ENCODE measurements at places on chromosomes 7 and 10.

DNA sequence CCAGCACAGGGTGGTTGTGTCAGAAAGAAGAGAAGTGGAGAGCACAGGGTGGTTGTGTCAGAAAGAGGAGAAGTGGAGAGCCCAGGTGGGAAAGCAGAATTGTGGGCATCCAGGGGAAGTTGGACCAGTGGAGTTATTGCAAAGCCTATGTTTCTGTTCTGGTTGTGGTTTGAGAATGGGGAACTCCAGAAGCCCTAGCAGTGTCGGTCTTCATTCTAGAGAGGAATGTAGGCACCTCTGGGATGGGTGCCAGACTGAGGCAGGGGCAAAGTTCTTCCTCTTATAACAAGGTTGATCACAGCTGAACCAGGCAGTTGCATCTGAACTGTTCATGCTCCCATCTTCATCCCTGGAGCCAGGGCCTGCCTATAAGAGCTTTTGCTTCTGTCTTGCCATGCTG, 954 bp downstream of the FSCN3 start:
- DNase-seq, result no peak

GRCh38 chr10:132106431-132106830, 40.7 kb downstream of the JAKMIP3 start:
- no peak for DNase-seq

GRCh38 chr10:101444058-101444898, 90.3 kb downstream of the BTRC start:
- DNase-seq, result no peak

- DNase-seq, result no peak
These were observed 3.5 kb downstream of the ANKRD1 start for GRCh38 chr10:90917238-90917967.

DNA sequence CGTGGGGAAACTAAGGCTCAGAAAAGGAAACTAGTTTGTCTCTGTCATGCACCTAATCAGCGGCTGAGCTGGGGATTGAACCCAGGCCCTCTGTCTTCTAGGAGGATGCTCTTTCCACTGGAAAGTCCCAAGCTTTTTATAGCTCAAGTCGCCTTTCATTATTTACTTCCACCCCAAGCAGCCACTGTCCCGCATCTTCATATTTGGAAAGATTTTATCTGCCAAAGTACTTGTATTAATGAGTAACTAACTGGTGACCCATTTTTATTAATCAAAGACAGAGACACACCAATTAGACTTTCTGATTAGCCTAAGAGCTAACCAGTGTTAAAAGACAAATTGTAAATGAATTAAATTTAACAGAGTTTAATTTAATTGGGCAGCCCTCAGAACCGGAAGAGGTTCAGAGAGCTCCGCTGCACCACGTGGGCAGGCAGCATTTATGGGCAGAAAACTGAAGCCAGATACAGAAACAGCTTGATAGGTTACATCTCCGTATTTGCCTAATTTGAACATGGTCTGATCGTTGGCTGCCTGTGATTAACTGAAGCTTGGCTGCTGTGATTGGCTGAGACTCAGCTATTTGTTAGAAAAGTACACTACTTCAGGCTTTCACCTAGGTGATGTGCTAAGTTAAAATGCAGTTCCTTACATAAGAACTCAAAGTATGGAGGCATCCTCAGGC, 78.5 kb upstream of the PDCD4 start:
- no peak for DNase-seq

- no peak for DNase-seq
These were observed 22.3 kb downstream of the MRPS33 start for GRCh38 chr7:140992422-140992821.

- no peak for DNase-seq
These were observed 12.0 kb upstream of the AGR2 start for GRCh38 chr7:16816824-16817223.

GRCh38 chr10:57333880-57334279, 933.8 kb downstream of the IPMK start:
- DNase-seq, result no peak

DNA sequence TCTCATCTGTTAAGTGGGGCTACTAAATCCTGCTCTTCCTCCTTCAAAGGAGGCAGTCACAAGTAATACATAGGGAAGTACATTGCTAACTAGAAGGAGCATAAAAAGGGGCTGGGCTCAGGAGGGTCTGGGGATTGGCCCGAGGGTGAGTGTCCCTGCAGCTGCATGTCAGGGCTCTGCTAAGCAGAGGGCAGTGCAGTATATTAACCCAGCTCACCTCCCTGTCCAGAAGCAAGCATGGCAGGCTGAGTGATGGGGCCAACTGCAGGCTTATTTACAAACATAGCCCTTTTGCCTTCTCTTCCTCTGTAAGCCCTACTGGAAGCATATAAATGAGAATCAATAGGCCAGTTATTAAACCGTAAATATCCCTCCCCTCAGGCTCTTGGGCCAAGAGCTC, 143.2 kb upstream of the PCBD1 start:
- DNase-seq, result no peak

DNA sequence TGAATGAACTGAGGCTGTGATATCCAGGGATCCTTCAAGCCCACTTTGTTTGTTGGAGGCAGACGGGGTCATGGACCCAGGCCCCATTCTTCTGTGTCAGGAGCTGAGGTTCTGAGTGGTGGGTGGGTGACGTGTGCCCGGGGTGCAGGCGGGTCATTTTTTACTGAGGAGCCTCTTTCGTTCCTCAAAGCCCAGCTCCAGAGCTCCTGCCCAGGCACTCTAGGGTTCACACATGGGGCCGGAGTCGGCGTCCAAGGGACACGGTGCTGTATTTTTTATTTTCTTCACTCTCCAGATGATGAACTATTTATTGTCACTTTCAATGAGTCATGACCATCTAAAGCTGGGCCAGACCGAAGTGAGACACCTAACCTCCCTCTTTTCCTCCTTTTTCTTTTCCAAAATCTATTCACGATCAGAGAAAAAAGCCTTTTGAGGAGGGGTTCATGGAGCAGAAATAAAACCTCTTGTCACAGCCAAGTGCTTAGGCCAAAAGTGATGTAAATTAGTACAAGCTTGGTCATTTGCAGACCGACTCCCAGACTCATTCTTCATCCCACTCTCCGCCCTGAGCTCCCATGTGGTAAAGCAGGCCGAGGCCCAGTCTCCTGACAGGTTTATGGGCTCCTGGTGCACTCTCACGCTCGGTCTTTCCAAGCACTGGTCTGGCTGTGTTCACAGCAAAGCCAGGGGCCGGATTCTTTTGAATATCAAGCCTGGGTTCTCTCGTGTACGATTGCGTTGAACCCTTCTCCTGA, 41.4 kb upstream of the PITRM1 start:
- no peak for DNase-seq

DNA sequence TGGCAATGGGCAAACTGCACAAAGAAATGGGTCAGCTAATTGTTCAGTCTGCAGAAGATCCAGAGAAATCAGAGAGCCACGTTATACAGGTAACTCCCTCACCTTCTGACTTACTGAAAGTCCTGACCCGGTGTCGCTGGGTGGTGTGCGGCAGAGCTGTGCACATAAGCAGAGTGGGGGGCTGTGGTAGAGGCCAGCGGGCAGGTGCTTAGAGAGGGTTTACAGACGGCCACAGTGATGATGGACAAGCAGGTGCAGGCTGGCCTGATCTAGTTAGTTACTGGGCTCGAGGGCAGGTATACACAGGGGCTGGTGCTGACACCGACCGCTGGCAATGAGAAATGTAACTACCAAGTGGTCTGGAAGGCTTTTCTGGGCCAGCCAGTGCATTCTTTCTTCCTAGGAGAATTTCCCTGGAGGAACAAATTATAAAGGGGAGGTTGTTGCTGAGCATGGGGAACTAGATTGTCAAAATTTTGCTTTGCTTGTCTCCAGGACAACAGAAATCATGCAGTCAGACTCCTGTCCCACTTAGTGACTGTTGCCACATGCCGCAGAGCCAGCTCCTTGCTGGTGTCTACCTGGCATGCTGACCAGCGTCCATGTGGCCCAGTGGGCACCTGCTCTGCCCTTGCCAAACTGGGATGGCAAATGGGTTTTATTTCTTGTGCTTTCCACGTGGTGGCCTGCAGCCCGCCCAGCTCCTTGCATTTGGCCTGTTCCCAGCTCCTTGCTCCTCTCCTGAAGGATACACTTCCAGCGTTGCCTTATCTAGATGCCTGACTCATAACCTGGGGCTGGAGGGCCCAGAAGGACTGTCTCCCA, 28.8 kb downstream of the DENND10 start:
- no peak for DNase-seq

GRCh38 chr10:98172495-98172894, 38.0 kb downstream of the R3HCC1L start:
- DNase-seq, result no peak

DNA sequence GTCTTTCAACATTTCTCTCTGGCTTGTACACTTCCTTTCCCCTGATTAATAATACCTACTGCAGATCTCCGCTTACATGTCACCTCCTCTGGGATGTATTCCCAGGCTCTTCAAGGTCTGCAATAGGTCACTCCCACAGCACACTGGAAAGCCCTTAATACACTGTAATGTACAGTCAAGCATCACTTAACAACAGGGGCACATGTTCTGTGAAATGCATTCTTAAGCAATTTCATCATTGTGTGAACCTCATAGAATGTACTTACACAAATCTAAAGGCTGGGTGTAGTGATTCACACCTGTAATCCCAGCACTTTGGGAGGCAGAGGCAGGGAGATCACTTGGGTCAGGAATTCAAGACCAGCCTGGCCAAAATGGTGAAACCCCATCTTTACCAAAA, 1.9 kb downstream of the COX15 start:
- DNase-seq, result peak; percentile 29

GRCh38 chr10:58818900-58819299, 306.2 kb downstream of the BICC1 start:
- peak; percentile 80 for DNase-seq

GRCh38 chr10:127892743-127893142, at the start of gene CLRN3:
Gene CLRN3, minus strand, starts transcription at chr10:127892941. Its CDS starts 157 bp downstream, at chr10:127892784.
- DNase-seq, result no peak
